ENCODE measurements at places on chromosomes 6 and 20. TPM values are rescaled to one million over a fixed set of nuclear protein-coding genes. Genes with fewer than 3 reads are reported as not detected.

DNA sequence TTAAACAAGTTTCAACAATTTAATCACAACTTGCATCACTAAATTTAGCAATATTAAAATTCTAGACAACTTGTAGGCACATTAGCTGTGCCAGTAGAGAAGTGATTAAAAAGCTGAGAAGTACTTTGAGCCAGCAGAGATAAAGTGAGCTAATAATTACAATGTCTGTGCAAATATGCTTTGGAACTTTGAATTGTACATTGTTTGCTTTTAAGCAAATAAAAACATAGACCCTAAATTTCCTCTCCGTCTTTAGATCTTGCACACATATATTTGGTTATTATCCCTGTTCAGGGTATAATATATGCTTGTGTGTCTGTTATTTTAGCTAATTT lies 44.2 kb upstream of the DEFB112 start:
- DNase-seq, result no peak

DNA sequence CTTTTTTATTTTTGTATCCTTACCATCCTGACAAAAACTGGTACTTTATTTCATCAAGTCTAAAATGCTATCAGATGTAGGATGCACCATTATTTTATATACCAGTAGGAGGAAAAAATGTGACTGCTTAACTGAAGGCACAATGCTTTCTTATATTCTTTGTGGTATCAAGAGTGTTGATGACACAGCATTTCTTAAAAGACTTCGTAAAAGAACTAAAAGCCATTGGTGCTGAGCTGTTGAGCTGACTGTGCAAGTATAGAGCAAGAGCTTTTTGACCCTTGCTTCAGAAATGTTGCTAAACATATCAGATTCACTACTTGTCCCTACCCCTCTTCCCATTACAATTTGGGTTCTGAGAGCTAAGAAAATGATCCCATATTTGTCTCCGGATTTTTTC lies 17.5 kb downstream of the SF3B5 start:
- no peak for DNase-seq

DNA sequence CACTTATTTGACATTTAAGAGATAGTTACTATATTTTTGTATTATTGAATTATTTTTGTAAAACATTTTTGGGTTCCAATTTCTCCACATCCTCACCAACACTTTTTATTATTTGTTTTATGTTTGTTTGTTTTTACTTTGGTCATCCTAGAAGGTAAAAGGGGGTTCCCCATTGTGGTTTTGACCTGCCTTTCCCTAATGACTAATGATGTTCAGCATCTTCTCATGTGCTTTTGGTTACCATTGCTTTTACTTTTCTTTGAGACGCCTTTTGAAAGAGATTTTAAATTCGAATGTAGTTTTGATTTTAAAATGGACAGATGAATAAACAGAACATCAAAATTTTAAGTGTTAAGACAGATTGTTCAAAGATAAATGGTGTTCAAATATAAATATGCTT lies 46.9 kb downstream of the AK9 start:
- no peak for DNase-seq

GRCh38 chr6:118746825-118747174 lies 95.4 kb upstream of the CEP85L start:
- no peak for DNase-seq

PAX1 gene
- not detected for total RNA-seq

- no peak for DNase-seq
These were observed 132.1 kb upstream of the FOXQ1 start for GRCh38 chr6:1179571-1180459.
